ENCODE measurements at places on chromosomes 13 and 19.

DNA sequence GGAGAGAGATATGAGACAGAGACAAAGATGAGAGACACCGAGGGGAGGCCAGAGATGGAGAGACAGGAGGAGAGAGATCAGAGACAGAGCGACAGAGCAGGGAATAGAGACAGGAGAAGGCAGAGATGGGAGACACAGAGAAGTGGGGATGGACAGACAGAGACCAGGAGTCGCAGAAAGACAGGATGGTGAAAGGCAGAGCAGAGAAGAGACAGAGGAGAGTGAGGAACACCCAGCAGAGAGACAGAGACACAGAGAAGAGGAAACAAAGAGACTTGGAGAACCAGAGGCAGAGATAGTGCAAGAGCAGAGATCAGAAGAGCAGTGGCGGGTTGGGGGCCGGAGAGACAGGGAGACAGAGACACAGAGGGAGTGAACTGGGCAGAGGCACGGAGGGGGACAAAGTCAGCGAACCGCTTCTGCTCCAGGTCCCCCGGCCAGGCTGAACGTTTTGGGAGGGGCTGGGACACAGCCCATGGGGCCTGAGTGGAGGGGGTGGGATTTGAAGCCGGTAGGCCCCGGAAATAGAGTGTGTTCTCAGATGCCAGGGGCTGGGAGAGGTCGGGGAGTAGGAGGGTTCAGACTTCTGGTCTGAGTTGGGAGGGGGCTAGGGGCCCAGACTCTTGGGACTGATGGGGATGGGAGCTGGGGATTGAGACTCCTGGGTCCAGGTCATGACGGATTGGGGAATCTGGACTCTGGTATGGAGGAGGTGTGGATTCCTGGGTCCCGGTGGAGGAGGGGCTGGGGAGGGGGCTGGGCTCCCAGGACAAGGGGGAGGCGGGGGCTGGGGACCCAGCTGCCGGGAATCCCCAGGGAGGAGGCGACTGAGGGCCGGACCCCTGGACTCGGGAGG, 654 bp downstream of the ZNF579 start:
- no peak for DNase-seq

GRCh38 chr13:68908879-68909278, 1198.7 kb upstream of the ATXN8OS start:
- DNase-seq = no peak

- DNase-seq = no peak
Measured at GRCh38 chr13:111111376-111111937, 3.7 kb upstream of the ARHGEF7 start.

DNA sequence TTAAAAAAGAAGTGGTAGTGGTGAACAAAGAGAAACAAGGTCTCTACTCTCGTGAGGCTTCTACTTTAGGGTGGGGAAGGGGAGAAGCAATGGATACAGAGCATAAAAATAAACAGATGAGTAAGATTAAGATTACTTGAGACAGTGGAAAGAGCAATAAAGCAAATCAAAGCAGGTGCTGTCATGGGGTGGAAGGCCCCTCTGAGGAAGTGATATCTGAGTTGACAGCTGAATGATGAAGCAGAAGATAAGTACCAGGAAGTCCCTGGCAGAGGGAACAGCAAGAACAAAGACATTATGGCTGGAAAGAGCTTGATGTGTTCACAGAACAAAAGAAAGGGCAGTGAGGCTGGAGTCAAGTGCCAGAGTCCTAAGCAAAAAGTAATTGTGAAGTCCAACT, 221.8 kb downstream of the ENOX1 start:
- no peak for DNase-seq

DNA sequence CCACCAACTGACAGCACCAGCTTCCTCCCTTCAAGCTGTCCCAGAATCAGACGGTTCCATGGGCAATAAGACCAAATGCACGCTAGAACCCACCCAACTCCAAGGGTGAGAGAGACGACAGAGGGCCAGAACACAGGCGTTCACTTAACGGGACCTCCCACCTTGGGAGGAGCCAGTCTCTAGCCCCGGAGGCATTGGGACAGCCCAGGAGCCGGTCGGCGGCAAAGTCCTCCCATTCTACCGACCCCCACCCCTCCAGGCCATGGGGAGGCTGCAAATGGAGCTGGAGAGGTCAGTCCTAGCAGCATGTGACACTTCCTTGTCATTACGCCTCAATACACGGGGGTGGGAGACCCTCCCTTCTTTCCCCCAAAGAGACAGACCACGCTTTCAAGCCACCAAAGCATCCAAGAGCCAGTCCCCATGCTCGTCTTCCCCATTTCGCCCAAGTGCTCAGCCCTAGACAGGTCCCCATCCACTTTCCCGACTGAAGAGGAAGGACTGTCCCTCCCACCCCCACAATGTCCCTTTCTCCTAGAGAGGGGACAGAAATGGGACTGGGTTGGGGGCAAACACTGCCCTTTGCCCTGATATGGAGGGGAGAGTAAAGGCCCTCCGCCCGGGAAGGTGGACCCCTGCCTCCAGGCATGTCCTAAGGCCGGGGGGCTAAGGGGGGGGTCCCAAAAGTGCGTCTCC, 964 bp downstream of the KHSRP start:
- DNase-seq = no peak

DNA sequence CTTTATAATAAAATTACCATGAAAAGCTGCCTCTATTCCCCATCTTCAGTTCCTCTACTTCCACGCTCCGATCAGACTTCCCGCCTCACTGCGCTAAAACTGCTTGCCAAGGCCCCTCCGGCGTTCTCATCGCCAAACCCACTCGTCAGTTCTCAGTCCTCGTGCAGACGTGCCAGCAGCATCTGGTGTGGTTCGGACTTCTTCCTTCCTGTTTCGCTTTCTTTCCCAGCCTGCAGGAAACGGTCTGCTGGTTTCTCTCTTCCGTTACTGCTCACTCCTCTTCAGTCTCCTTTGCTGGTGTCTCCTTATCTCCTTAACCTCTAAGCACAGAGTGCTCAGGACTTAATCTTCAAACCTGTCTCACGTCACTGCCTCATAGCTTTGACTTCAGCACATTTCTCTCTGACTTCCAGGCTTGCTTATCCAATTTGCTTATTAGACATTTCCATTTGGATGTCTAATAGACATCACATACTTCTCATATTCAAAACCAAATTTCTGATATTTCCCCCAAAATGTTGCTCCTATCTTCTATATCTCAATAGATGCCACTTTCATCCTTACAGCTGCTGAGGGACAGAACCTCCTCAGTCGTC, 40.3 kb downstream of the RCBTB2 start:
- peak; percentile 49 for DNase-seq

DNA sequence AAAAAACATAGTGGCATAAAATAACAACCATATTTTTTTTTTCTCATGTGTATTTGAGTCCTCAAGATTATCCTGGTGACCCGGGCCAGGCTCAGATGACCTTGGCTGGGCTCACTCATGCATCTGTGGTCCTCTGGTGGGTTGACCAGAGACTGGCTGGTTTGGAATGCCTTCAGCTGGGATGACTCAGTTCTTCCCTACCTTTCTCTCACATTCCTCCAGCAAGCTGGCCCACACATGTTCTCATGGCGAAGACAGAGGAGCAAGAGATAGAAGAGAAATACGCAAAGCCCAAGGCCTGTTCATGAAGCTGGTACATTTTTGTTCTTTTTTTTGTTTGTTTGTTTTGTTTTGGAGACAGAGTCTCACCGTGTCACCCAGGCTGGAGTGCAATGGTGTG, 14.3 kb upstream of the ZNF541 start:
- no peak for DNase-seq

DNA sequence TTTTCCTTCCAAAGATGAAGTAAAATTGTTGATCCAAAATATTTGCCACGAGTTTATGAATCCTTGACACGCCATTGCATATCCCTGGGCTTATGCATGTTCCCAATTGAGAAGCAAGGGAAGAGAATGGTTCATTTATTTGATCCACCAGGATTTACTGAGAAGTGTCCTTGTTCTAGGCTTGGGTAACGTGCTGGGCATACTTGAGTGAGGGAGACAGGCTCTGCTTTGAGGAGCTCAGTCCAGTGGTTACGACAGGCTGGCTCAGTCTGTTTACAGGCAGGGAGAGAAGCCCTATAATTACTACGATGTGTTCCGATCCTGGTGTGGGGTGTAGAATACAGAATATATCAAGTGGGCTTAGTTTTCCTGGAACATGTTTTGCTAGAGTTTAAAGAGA, 6.3 kb upstream of the PNMA8C start:
- no peak for DNase-seq

- no peak for DNase-seq
Measured at GRCh38 chr19:10045371-10045770, 32.1 kb downstream of the RDH8 start.

- DNase-seq = no peak
Measured at GRCh38 chr19:49061000-49061399, 3.5 kb upstream of the CGB7 start.

DNA sequence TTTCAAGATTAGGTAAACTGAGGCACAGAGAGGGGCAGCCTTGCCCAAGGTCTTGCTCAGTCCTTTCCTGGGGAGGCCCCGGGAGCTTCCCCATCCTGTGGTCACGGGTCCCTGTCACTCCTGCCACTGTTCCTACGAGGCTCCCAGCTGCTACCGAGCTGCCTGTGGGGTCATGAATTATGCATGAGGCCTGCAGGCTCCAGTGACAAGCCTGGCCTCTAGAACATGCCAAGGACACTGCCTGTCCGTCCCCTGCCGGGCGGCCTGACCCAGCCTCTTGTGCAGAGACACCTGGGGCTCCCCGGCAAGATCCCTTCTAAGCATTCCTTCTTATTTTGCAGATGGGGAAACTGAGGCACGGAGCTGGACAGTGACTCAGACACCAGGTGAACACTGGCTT, 2.7 kb downstream of the FCHO1 start:
- DNase-seq = no peak

DNA sequence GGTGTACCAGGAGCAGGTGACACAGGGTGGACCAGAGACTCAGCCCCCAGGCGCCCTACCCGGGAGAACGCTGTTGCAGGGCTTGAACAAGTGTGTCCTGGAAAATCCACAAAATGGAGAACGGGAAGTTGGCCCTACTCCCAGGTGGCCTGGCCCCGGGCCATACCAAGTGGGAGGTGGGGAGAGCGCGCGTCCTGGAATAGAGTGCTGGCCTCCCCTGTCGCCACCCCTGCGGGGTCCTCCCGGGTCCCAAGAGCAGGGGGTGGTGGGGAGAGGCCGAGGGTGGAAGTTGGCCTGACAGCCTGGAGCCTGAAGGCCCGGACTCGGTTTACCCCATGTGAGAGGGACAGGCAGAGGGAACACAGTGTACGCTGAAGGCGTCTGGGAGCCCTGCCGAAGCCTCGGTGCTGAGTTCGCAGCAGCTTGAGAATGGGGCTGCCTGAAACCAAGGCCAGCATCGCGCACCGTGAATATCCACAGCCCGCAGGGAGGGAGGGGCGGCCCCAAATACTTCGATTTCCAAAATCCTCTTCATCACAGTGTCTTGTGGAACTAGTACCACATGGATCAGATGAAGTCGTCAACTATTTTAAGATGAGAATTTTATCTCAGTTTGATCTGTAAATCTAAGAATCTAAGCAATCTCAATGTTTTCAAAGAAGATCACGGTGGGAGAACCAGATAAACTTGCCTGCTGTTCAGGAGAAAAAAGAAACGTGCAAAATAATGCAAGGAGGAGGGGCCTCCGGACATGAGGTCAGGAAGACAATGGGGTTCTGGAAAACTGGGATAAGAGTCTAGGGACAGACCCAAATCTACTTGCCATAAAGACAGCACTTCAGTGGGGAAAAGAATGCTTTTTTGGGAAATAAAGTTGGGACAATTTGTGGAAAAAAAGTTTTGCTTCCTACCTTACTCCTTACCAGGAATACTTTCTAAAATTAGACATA, 10.4 kb upstream of the KLF16 start:
- no peak for DNase-seq

- no peak for DNase-seq
Measured at GRCh38 chr13:110221406-110222117, 85.4 kb downstream of the COL4A1 start.

DNA sequence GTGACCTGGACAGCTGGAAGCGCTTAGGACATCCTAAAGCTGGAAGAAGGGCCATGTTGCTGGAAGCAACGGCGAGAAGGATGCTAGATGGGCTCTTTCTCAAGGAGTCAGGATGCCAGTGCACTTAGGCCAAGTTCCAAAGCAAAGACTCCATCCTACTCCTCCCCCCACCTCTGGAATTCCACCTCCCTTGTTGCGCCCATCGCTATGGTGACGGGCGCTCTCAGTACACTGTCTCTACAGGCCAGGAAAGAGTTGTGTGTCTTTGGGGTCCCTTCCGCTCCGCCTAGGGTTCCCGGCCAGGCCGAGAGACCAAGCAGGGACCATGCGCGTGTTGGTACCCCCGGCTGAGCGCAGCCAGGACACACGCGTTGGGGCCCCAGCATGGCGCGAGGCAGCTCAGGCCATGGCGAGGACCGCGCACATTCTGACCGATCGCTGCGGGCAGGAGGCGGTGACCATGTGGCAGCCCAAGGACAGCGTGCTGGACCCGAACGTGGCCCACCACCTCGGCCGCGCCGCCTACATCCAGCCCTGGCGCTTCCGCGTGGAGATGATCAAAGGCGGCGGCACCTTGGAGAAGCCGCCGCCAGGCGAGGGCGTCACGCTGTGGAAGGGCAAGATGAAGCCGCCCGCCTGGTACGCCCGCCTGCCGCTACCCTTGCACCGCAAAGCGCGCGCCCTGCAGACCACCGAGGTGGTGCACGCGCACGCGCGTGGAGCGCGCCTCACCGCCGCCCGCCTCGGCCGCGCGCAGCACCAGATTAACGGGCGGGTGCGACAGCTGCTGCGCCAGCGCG, 31.0 kb upstream of the SLC1A6 start:
- no peak for DNase-seq

- DNase-seq = no peak
Measured at GRCh38 chr13:99980824-99981734, 505 bp upstream of the ZIC2 start.

GRCh38 chr13:30204564-30204963, 102.8 kb downstream of the KATNAL1 start:
- DNase-seq = no peak

DNA sequence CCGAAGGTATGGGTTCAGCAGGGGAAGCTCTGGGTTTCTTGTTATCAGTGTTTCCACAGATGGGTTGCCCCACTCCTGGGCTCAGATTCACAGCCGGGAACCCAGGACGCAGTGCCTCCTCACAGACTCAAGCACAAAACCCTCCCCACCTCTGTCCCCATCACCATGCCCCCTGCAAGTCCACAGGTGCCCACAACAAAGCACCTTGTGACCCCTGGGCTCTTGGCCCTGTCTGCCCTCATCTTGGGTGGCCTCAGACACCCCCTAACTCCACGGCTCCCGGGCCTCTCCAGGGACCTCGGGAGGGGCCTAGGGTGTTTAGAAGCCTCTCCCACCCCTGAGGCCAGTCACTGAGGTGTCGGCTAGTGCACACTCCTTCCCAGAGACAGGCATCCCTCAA, 231.7 kb downstream of the TUBA3C start:
- DNase-seq = no peak

- DNase-seq = no peak
Measured at GRCh38 chr13:30851697-30852096, 54.4 kb upstream of the MEDAG start.

- no peak for DNase-seq
Measured at GRCh38 chr13:21797736-21798135, 126.9 kb downstream of the FGF9 start.

- DNase-seq = no peak
Measured at GRCh38 chr13:36436811-36437210, 4.5 kb downstream of the CCNA1 start.

- peak; percentile 47 for DNase-seq
Measured at GRCh38 chr19:48255376-48256303, at the start of gene CARD8. TSS of gene CARD8 (minus strand) at chr19:48255912. CDS start at chr19:48241020, 14,892 bp downstream.

- no peak for DNase-seq
Measured at GRCh38 chr13:75405976-75406703, 75.8 kb downstream of the TBC1D4 start.

- DNase-seq = no peak
Measured at GRCh38 chr13:36038785-36039555, 92.2 kb downstream of the DCLK1 start.

GRCh38 chr13:106987427-106987785, 419.5 kb upstream of the ARGLU1 start:
- no peak for DNase-seq

- DNase-seq = no peak
Measured at GRCh38 chr19:31718898-31719297, 369.7 kb upstream of the TSHZ3 start.
